T-helper 2 cell (primary cell): ENCODE measurements at places on chromosomes 16 and 17.

- no peak for DNase-seq
Measured at GRCh38 chr16:2213817-2214718, 572 bp downstream of the PGP start.

DNA sequence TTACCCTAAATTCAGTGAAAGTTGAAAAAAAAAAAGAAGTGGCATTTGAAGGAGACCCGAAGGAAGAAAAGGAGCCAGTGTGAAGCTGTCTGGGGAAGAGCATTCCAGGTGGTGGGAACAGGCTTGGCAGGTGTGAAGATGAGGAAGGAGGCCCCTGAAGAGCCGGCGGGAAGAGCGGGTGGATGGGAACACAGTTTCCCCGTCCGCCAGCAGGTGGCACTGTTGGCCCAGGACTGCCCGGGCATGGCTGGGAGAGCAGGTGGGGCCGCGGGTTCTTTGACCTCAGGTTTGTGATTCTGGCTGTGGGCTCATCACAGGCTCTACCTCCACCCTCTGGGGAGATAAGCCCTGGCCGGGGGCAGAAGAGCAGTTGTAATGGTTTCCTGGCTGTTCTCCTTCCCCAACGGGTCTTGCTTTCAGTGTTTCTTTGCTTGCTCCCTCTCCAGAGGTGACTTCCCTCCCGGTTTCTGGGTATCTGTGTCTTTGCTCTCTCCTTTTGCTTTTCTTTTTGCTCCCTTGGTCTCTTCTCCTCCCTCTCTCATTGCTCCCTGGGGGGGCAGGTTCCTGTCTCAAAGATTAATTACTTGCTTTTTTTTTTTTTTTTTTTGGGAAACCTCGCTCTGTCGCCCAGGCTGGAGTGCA lies 32.3 kb downstream of the RAP1GAP2 start:
- DNase-seq: peak; percentile 76

DNA sequence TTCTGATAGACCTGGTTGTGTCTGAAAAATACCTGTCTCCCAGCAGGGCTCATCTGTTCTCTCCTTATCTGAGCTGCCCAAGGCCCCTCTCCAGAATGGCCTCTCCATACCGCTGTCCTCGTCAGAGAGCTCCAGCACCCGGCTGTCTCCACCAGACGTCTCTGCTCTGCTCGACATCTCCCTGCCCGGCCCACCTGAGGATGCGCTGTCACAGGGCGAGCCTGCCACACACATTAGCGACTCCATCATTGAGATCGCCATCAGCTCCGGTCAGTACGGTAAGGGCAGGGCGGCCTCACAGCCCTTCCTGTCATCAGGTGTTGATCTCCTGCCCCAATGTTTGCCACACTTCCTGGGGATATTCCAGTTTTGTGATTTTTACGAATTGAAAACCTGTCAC lies 10.2 kb upstream of the JPT2 start:
- DNase-seq: no peak

GRCh38 chr17:43694081-43694870 lies 32.6 kb upstream of the MEOX1 start:
- DNase-seq: peak; percentile 51

GRCh38 chr17:79305768-79306423 lies 231.3 kb downstream of the ENGASE start:
- DNase-seq: no peak

GRCh38 chr16:25996052-25996451 lies 304.3 kb downstream of the HS3ST4 start:
- DNase-seq: no peak
